LoVo (cell line): ENCODE measurements at places on chromosomes 3 and 15.

DNA sequence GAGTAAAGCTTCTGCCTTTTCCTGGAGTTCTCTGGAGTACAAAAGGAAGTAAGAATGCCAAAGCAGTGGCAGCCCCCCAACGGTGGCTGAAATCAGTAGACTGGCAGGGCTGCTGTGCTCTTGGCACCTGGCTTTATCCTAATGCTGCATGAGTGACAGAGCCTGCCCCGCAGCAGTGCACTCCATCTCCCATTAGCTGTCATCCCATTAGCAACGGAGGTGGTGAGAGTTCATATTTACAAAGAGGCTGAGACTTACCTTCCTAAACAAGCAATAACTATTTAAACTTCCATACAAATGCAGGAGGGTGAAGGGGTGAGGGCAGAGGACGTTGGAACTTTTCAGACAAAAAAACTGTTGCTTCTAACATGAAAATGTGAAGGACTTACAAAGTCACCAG is 51.9 kb downstream of the SERPINI1 start:
- DNase-seq = no peak

DNA sequence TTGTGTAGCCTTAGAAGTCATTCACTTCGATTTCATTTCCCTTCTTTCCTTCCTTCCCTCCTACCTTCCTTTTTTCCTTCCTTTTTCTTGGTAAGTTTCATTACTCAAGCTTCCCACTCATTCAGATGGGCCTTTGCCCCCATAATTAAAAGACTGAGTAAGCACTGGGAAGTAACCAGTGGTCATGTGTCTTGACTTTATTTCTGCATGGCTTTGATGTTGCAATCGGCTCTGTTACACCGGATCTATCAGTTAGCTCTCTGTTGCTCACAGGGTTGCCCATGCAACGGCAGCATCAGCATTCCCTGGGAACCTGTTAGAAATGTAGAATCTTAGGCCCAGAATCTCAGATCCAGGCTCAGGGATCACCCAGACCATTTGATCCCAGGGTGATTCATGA is 25.6 kb upstream of the LARS2 start:
- DNase-seq = no peak

- DNase-seq = no peak
Measured at GRCh38 chr3:134106580-134106979, 76.9 kb upstream of the SLCO2A1 start.

DNA sequence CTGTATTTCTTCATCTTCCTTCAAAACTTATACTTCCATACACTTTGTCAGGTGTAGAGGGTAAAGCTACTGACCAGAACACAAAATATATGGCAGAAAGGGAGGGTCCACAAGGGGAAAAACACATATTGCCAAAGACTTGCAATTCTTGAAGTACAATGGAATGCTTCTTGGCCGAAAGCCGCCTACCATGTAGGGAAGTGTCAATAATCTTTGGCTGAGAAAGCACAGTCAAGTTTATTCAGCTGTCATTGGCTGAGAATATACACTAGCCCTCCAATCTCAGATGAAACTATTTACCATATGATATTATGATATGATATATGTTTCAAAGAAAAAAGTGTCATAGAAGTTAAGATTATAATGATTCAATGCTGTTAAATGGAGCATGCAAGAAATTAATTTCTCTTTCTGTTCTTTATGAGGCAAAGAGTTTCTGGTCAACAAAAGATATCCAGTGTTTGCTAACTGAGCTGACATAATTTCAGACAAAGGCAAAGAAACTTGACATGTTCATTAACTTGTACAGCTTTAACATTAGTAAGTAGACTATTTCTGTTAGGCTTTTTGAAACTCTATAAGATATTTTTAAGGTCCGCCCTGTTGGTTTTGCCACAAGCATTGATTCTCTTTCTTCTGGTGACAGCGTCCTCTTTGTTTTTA is 89.0 kb upstream of the LPP start:
- no peak for DNase-seq

- no peak for DNase-seq
Measured at GRCh38 chr3:63639806-63640205, 12.7 kb upstream of the SNTN start.

GRCh38 chr15:93656041-93656440 is 567.0 kb upstream of the RGMA start:
- DNase-seq = peak; percentile 1

DNA sequence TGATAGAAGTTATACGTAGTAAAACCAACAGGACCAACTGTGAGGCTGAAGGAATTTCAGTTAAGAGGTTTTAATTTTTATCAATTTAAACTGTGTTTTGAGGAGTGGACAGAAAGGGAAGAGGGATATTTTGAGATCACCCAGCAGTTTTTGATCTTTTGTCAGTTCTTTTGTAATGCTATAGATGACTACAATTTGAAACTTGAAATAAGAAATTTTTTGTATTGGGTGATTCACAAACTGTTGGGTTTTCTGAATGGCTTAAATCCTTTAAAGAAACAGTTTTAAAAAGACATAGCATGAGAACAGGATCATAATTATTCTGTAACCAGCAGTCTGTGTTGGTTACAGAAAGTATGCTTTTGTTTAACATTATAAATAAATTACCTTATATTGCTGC is 67.4 kb downstream of the TCF12 start:
- DNase-seq = no peak

GRCh38 chr3:82002491-82002890 is 241.0 kb upstream of the GBE1 start:
- DNase-seq = no peak

DNA sequence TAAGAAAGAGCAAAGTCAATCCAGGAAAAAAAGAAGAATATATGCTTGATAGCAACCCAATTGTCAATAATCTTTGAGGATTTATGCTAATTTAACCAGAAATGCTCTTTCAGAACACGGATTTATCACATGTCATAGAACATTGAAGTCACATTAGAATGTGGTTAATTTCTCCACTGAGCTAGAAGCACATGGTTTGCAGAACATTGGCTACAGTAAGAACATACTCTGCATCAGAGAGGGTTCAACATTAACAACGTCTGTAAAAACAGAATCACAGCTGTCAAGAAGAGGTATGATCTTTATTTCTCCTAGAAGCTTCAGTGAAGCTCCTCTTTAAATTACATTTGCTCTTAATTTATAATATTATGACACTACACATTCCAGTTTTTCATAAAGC is 619.7 kb upstream of the AGTR1 start:
- DNase-seq = no peak

- no peak for DNase-seq
Measured at GRCh38 chr15:39919411-39919747, 687 bp downstream of the GPR176 start.

DNA sequence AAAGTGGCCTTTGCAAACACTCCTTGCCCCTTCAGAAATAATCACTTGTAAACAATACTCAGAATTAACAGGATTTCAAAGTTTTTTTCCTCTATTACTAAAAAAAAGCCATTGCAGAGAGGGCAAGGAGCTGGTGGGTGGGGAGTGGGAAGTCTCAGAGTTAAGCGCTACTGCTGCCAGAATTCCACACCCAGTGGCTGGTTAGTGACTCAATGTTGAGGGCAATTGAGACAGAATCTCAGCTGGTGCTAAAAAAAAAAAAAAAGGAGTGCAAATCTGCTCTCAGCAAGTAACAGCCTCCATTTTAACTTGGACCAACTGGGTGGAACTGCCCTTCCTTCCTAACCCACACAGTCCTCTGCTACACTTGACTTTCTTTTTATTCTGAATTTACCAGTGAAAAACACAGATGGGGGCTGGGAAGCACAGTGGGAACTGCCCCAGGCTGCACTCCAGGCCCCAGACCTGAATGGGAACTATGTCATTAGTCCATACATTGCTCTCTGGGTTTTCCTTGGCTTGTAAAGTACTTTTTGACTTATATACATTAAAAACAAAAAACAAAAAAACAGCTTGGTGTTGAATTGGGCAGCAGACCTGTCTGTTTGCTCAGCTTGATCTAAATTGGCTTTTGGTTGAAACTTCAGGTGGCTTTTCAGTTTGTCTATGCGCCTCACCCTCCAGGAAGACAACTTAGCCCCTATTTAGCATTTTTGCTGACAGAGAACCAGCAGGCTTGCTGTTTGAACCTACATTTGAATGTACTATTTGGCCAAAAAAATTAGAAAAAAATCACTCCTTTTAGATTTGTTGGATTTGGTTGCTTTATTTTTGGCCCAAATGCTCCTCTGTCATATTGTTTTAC is 357.8 kb upstream of the TBL1XR1 start:
- peak; percentile 23 for DNase-seq

- DNase-seq = no peak
Measured at GRCh38 chr3:39275052-39275451, 4.8 kb downstream of the CX3CR1 start.
